Kidney (tissue), 22 donors: ENCODE measurements at places on chromosomes 13 and 19.
A peak's percentile ranks its signal among the peaks of the same experiment; 100 is the strongest.

DNA sequence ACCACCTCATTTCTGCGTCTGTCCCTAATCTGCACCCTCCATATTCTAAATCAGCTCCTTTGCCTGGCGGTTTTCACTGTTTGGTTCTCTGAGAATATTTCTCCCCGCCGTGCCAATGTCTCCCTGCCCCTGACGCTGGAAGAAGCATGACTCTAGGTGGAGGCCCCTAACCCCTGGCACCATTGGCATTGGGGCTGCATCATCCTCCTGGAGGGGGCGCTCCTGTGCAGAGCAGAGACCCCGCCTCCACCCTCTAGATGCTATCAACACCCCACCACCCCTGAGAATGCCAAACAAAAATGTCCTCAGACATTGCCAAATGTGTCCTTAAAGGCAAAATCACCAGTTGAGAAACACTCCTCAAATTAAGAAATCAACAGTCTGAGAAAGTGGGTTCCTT, 6.5 kb downstream of the ZSCAN5B start:
- H3K27ac ChIP-seq = no peak overlapping the region
- DNase-seq = no peak
- H3K36me3 ChIP-seq = no peaks in the 10 kb centered on the region

- H3K4me1 ChIP-seq = no peaks in the 10 kb centered on the region
- DNase-seq = no peak
- H3K27ac ChIP-seq = no peak overlapping the region
- no peaks in the 10 kb centered on the region for H3K27me3 ChIP-seq
- H3K36me3 ChIP-seq = no peaks in the 10 kb centered on the region
Measured at GRCh38 chr13:97752961-97753668, 200.4 kb upstream of the IPO5 start.

DNA sequence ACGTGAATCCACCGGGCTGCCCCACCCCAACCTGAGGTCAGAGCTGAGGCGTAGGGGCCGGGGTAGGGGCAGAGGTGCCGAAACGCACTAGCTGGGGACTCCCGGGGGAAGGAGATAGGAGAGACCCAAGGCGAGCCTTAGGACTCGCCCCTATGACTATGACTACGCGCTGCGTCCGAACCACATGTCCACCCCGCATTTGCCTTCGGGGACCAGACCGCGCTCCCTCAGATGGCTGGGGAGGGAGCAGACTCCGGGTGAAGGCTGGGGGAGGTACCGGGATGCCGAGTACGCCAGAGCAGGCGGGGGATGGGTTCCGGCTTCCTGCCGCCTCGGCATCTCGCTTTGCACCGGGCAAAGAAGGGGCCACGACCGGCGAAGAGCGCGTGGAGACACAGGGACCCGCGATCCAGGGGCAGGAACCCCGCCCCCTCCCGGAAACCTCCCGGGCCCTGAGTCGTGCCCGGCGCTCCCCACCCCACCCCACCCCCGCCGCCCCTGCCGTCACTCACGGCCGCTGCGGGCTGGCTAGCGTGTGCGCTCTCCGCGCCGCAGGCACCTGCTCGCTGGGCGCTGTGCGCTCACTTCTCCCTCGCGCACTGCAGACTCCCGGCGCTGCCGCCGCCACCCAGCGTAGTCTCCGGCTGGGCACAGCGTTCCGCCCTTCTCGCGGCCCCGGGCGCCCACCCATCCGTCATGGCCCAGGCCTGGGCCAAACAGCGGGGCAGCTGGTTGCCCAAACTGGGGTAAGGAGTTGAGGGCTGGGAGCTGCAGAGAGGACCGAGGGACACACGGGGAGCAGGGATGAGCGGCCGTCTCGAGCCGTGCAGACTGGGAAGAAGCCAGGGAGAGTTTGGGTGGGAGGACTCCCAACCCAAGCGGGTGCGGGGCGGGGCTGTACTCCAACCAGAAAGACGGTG, 622 bp upstream of the VSTM2B start:
- peaks cover 31% of the 10 kb centered on the region for H3K27me3 ChIP-seq
- DNase-seq = peak; percentile 39
- H3K4me3 ChIP-seq = no peak overlapping the region

DNA sequence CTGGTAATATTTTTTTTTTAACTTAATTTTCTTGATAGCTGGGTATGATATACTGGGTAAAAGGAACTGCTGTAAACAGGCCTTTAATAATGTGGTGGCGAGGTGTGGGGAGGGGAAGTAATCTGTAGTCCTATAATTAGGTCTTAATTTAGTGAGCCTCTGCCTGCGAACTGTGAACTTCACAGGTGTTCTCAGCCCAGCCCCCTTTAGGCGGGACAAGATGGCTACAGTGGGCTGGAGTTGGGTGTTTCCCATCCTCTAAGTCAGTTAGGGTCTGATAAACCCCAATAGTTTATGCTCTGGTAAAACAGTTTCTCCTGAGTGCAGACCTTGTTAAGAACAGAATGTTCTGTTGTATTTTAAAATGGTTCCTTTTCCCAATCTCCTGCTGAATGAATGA, 97.6 kb upstream of the SERP2 start:
- no peak for DNase-seq
- peaks cover 17% of the 10 kb centered on the region for H3K4me1 ChIP-seq
- no peak overlapping the region for H3K27ac ChIP-seq
- no peak overlapping the region for H3K4me3 ChIP-seq
- H3K36me3 ChIP-seq = no peaks in the 10 kb centered on the region

DNA sequence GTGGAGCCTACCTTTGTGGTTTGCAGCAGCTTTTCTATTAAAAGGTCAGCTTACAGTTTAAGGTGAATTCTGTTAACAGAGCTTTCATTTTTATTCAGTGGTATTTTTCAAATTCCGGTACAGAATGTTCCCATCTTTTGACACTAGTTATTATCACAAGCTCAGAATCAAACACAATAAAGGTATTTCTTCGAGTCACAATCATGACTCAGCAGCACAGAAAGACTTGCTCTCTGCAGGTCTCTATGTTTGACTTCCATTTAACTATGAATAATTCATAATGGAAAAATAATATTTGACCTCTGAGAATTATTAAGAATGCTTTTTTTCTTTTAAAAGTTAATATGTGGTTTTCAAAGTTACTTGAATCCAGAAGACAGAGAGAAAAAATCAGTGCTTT, 28.2 kb downstream of the DACH1 start:
- no peaks in the 10 kb centered on the region for H3K36me3 ChIP-seq
- H3K27ac ChIP-seq = no peak overlapping the region
- no peak for DNase-seq
- H3K27me3 ChIP-seq = no peaks in the 10 kb centered on the region
- no peaks in the 10 kb centered on the region for H3K4me1 ChIP-seq
- no peak overlapping the region for H3K4me3 ChIP-seq

DNA sequence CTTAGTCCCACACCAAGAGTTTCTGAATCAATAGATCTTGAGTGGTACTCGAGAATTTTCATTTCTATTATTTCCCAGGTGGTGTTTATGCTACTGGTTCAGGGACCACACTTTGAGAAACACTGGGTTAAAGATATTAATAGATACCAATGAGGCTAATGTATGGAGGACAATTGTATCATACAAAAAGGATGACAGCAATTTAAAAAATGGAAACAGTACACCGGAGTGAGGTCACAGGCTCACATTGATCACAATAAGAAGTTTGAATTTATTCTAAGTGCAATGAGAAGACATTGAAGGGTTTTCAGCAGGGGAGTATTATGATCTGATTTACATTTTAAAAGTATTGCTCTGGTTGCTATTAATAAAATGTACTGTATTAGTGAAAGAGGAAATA, 488.3 kb downstream of the PCDH17 start:
- no peak overlapping the region for H3K27ac ChIP-seq
- H3K4me3 ChIP-seq = no peak overlapping the region
- no peaks in the 10 kb centered on the region for H3K36me3 ChIP-seq
- H3K27me3 ChIP-seq = no peaks in the 10 kb centered on the region
- no peak for DNase-seq

GRCh38 chr19:49488863-49489537, 1.6 kb downstream of the RPL13A start:
- peaks cover 34% of the 10 kb centered on the region for H3K36me3 ChIP-seq
- H3K4me1 ChIP-seq = peaks cover 21% of the 10 kb centered on the region
- H3K27me3 ChIP-seq = no peaks in the 10 kb centered on the region
- peak overlapping the region; percentile 99 for H3K4me3 ChIP-seq

DNA sequence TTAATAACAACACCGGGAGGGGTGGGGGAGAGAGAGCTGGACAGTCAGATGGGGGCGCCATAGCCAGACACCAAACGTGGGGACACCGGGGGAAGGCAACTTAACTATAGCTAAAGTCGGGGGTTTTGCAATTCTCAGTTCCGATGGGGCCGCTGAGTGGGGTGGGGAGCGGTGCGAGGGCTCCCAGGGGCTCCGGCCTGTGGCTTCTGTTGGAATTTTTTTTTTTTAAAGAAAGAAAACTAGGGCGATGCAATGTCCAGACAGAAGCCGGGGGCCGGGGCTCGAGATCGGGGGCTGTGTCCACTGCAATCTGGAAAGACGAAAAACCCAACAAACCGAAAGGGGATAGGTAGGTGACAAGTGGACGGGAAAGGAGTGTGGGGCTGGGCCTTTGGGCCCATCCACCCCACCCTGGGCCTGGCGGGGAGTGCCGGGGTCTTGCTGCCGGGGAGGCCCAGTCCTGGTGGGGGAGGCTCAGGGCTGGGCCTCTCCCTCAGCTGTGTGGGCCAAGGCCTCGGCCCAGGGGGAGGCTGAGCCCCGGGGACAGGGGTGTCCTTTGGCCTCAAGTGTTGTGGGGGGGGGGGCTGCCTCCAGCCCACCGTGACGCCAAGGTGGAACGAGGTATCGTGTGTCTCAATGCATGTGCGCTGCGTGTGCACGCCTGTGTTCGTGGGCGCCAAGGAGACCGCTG, 17.3 kb downstream of the PRKCSH start:
- no peak for DNase-seq
- peaks cover 4% of the 10 kb centered on the region for H3K36me3 ChIP-seq
- no peaks in the 10 kb centered on the region for H3K4me1 ChIP-seq
- H3K27me3 ChIP-seq = no peaks in the 10 kb centered on the region

- no peak overlapping the region for H3K27ac ChIP-seq
- peaks cover 4% of the 10 kb centered on the region for H3K27me3 ChIP-seq
- no peak overlapping the region for H3K4me3 ChIP-seq
- H3K36me3 ChIP-seq = no peaks in the 10 kb centered on the region
- peak; percentile 78 for DNase-seq
Measured at GRCh38 chr19:48745208-48745995, 1.3 kb downstream of the IZUMO1 start.

DNA sequence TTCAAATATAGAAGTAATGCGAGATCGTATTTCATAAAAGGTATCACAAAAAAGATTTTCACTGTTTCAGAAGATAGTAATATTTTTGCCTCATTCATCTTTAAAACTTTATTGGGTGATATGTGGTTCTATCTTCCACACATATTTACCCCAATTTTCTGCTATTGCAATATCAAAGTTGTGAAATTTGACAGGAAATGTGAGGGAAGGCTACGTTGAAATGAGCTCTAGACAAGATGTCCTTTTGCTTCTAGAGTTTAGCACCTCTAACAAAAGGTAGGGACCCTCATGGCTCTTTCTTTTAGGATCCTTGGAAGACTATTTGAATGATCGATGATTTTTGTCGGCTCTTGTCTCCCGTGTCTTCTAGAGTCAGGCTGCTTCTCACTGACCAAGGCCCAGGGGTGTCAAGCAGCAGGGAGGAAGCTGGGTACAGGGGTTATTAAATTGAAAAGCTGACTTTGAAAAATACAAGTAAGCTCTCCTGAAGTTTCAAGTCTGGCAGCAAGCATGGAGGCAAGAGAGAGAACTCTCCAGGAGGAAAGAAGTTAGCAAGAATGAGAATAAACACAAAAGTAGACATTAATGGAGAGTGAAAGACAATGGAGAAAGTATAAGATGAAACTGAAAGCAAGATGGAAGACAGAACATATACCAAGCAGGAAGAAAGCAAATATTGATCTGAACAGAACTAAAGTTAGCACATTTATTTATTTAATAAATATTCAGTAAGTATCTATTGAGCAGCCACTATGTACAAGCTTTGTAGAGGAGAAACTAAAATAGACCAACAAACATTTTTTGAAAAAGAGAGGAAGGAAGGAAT, 73.4 kb downstream of the RUBCNL start:
- H3K27ac ChIP-seq = no peak overlapping the region
- no peaks in the 10 kb centered on the region for H3K36me3 ChIP-seq
- DNase-seq = no peak
- no peak overlapping the region for H3K4me3 ChIP-seq

DNA sequence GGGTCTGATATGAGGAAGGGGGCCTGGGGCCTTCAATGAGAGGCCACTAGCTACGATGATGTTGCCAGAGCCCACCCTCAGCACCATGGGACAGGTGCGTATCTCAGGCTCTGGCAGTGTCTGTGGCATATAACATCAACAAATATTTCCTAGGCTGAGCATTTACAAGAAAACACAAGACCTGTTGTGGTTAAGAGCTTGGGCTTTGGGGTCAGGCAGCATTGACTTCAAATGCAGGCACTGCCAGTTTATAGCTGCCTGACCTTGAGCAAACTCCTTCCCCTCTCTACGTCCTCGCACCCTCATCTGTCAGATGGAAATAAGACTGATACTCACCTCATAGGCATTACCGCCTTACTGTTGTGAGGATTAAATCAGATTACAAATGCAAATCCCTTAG, 156.0 kb downstream of the KATNAL1 start:
- no peak for DNase-seq
- no peaks in the 10 kb centered on the region for H3K4me1 ChIP-seq
- no peaks in the 10 kb centered on the region for H3K27me3 ChIP-seq
- H3K27ac ChIP-seq = no peak overlapping the region
- H3K36me3 ChIP-seq = no peaks in the 10 kb centered on the region

GRCh38 chr19:6963244-6963852, 57.9 kb downstream of the MBD3L2B start:
- H3K36me3 ChIP-seq = no peaks in the 10 kb centered on the region
- no peak overlapping the region for H3K27ac ChIP-seq
- no peaks in the 10 kb centered on the region for H3K4me1 ChIP-seq

- H3K4me3 ChIP-seq = no peak overlapping the region
- H3K27me3 ChIP-seq = no peaks in the 10 kb centered on the region
- H3K27ac ChIP-seq = no peak overlapping the region
- H3K36me3 ChIP-seq = no peaks in the 10 kb centered on the region
- H3K4me1 ChIP-seq = no peaks in the 10 kb centered on the region
- DNase-seq = peak; percentile 6
Measured at GRCh38 chr13:109196948-109197347, 567.5 kb downstream of the MYO16 start.

GRCh38 chr13:41145136-41145908, 12.7 kb upstream of the KBTBD6 start:
- no peak for DNase-seq
- H3K36me3 ChIP-seq = no peaks in the 10 kb centered on the region
- H3K27ac ChIP-seq = no peak overlapping the region
- H3K27me3 ChIP-seq = no peaks in the 10 kb centered on the region
- no peak overlapping the region for H3K4me3 ChIP-seq

GRCh38 chr13:80341101-80341755, at the start of gene SPRY2:
TSS of gene SPRY2 (minus strand) at chr13:80341126. CDS start at chr13:80337705, 3,421 bp downstream.
- H3K36me3 ChIP-seq = peaks cover 2% of the 10 kb centered on the region
- no peaks in the 10 kb centered on the region for H3K4me1 ChIP-seq
- H3K27ac ChIP-seq = peak within 1 kb of the TSS; percentile 92
- H3K27me3 ChIP-seq = no peaks in the 10 kb centered on the region
